ENCODE measurements at places on chromosomes 12 and 14. TPM values are rescaled to one million over a fixed set of nuclear protein-coding genes. Genes with fewer than 3 reads are reported as not detected.

DNA sequence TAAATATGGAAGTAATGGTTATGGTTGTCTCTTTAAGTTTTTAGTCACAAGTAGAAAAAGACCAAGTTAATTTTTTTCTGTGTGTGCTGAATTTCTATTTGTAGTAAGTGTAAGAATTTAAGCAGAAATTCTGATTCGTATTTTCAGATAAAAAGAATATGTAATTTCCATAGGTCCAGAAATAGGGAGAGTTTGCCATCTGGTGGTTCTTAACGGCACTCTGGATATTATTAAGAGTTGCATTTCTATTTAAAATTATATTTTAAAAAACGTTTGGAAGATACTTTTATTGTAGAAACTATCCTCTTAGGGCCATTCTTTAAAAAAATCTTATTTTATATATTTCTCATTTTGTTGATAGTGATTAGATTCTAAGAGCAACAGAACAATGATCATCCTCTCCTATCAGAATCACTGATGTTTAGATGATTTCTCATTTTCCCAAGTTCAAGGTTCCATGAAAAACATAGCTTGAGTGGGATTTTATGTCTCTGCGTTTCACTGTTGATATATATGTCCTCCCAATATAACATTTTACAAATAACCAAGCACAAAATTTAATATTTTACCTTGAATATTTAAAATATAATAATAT, 88.3 kb downstream of the LRRK2 start:
- no peak for DNase-seq
- H3K36me3 ChIP-seq = no peaks in the 10 kb centered on the region
- no peak overlapping the region for H3K27ac ChIP-seq
- H3K4me1 ChIP-seq = no peaks in the 10 kb centered on the region

DNA sequence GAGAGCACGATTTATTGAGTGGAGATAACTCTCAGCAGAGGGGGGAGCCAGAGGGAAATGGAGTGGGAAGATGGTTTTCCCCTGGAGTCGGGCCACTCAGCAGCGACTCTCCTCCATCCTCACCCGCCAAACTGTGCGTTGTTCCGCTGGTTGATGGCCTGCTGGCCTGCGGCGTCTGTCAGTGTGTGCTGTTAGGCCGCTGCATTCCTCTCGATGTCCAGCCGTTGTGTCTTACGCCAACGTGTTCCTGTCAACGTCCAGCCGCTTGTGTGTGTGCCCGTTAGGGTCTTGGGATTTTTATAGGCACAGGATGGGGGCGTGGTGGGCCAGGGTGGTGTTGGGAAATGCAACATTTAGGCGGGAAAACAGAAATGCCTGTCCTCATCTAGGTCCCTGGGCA, 69.2 kb downstream of the PTPRQ start:
- no peak for DNase-seq
- H3K27ac ChIP-seq = no peak overlapping the region
- H3K27me3 ChIP-seq = no peaks in the 10 kb centered on the region
- no peak overlapping the region for H3K4me3 ChIP-seq
- no peaks in the 10 kb centered on the region for H3K36me3 ChIP-seq
- H3K4me1 ChIP-seq = no peaks in the 10 kb centered on the region

- H3K27ac ChIP-seq = no peak overlapping the region
- H3K4me1 ChIP-seq = no peaks in the 10 kb centered on the region
- DNase-seq = no peak
- no peaks in the 10 kb centered on the region for H3K27me3 ChIP-seq
- H3K4me3 ChIP-seq = no peak overlapping the region
These were observed 84.7 kb upstream of the FERMT2 start for GRCh38 chr14:53035336-53036210.

DNA sequence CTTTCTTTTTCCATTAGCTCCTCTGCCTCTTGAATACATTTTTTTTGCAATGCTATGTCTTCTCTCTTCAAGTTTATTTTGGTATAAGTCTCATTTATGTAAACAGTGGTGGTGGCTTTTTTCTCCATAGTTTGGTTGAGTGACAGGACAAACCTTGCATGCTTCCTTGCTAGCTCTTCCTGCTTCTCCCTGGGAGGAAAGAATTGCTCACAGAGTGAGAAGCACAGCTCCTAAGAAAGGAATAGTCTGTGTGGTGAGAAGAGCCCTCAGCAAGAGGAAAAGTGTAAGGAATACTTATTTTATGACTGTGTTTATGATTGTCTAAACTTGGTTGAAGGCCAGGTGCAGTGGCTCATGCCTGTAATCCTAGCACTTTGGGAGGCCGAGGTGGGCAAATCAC, 11.5 kb downstream of the CCDC175 start:
- no peak overlapping the region for H3K4me3 ChIP-seq
- H3K27ac ChIP-seq = no peak overlapping the region
- H3K4me1 ChIP-seq = no peaks in the 10 kb centered on the region
- no peaks in the 10 kb centered on the region for H3K27me3 ChIP-seq

- H3K27me3 ChIP-seq = no peaks in the 10 kb centered on the region
- peak overlapping the region; percentile 85 for H3K27ac ChIP-seq
- no peak for DNase-seq
- H3K36me3 ChIP-seq = 0 out of 2 replicates have a peak, but pooled peaks cover 4% of the 10 kb centered on the region
These were observed 1.4 kb downstream of the ETNK1 start for GRCh38 chr12:22626406-22626805.

PTHLH gene
- total RNA-seq = 1.9 TPM

- no peaks in the 10 kb centered on the region for H3K27me3 ChIP-seq
- H3K4me3 ChIP-seq = no peak overlapping the region
- H3K4me1 ChIP-seq = peaks cover 22% of the 10 kb centered on the region
- no peaks in the 10 kb centered on the region for H3K36me3 ChIP-seq
These were observed 19.9 kb upstream of the MLXIP start for GRCh38 chr12:122058549-122059149.

DNA sequence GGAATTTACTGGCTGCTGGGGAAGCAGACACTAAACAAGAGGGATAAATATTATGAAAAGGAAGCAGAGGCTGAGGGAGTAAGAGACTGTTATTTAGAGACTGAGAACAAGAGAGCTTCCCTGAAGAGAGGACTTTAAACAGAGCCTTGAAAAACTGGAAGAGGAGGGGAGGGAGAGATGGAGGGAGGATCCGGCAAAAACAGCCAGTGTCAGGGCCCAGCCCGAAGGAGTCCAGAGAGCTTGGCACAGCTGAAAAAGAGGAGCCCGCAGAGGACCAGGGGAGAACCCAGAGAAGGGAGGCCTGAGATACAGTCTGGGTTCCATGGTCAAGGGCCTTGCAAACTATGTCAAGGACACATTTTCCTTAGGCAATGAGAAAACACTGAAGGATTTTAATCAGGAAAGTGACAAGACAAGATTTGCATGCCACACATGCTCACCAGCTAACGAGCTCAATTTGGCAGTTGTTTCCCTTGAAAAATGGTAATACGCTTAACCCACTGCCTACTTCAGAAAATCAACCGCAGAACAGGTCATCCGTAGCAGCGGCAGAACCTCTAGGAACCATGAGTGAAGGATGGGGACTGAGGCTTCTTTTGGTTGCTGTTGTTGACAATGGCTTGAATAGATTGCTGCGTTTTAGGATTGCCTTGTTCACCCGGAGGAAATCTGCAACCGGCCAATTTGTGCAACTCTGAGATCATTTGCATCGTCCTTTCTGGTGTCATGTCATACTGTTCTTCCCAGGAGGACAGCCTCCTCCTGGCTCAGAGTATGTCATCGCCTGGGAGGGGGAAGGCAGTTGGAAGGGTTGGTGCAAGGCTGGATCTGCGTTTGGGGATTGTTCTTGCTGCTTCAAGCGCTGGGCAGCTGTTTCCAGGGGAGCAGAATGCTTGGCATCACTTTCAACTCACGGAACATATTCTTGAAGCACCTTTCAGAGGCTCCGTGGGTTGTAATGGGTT, 108.2 kb downstream of the PRMT8 start:
- peaks cover 100% of the 10 kb centered on the region for H3K27me3 ChIP-seq
- no peak overlapping the region for H3K27ac ChIP-seq
- no peak for DNase-seq
- H3K4me3 ChIP-seq = no peak overlapping the region
- H3K36me3 ChIP-seq = no peaks in the 10 kb centered on the region

GRCh38 chr12:82723093-82723492, 36.4 kb downstream of the TMTC2 start:
- H3K4me3 ChIP-seq = no peak overlapping the region
- no peaks in the 10 kb centered on the region for H3K4me1 ChIP-seq
- no peak overlapping the region for H3K27ac ChIP-seq
- H3K36me3 ChIP-seq = no peaks in the 10 kb centered on the region

C12orf50 gene
- not detected for total RNA-seq

DNA sequence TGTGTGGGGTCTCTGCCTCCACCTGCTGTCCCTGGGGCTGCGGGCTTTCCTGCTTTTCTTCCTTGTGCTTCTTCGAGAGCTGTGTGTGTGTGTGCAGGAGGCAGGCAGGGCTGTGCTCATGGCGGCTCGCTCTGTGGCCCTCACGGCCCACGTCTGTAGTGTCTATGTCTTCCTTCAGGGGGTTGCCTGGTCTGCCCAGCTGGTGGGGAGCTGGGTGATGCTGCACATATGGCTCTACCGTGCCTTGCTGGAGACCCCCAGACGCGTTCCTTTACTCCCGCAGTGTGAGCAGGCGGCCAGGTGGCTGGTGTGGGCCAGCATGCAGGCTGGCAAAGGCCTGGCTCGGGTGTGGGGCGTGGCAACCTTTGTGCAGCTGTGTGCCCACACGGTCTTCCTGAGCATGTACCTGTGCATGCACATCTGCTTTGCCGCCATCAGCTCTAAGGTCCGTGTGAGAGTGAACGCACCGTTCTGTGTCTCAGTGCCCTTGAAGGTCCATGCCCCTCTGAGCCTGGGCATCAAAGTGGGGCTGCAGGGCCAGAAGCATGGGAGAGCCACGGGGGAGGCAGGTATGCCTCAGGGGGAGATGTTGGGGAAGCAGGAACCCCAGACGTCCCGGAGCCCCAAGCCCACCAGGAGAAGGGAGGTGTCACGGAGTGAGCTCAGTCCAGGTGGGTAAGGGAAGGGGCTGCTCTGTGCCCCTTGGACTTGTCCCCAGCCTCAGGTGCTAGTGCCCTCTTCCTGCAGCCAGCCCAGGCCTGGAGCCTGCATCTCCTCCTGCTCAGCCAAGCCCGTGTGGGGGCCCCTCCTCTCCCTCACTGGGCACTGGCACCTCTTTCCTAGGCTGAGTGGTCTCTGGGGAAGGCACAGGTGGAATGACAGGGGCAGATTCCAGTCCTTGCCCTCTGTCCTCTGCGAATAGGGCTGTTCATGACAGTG, 26.4 kb downstream of the CLSTN3 start:
- H3K4me3 ChIP-seq = no peak overlapping the region
- no peaks in the 10 kb centered on the region for H3K27me3 ChIP-seq
- DNase-seq = no peak
- peaks cover 35% of the 10 kb centered on the region for H3K4me1 ChIP-seq

SLC39A9 gene
- 95.1 TPM for total RNA-seq

GRCh38 chr14:32941668-32942065, 3.0 kb downstream of the NPAS3 start:
- H3K36me3 ChIP-seq = no peaks in the 10 kb centered on the region
- no peak overlapping the region for H3K4me3 ChIP-seq
- peaks cover 4% of the 10 kb centered on the region for H3K27me3 ChIP-seq
- H3K27ac ChIP-seq = no peak overlapping the region

- no peaks in the 10 kb centered on the region for H3K36me3 ChIP-seq
- H3K4me3 ChIP-seq = no peak overlapping the region
- no peak overlapping the region for H3K27ac ChIP-seq
- peaks cover 12% of the 10 kb centered on the region for H3K4me1 ChIP-seq
- peak; percentile 39 for DNase-seq
- no peaks in the 10 kb centered on the region for H3K27me3 ChIP-seq
These were observed 105.2 kb downstream of the MED13L start for GRCh38 chr12:116172224-116172849.

TMEM19 gene
- total RNA-seq = 39.5 TPM

GRCh38 chr14:61513986-61514830, 181.1 kb upstream of the HIF1A start:
- peaks cover 54% of the 10 kb centered on the region for H3K4me1 ChIP-seq
- no peak overlapping the region for H3K4me3 ChIP-seq

TC2N gene
- total RNA-seq = 7.7 TPM

GRCh38 chr12:15118955-15119354, 102.3 kb downstream of the RERG start:
- no peak for DNase-seq
- H3K27ac ChIP-seq = no peak overlapping the region
- H3K36me3 ChIP-seq = no peaks in the 10 kb centered on the region
- H3K4me1 ChIP-seq = no peaks in the 10 kb centered on the region
- H3K4me3 ChIP-seq = no peak overlapping the region

- H3K36me3 ChIP-seq = no peaks in the 10 kb centered on the region
- H3K4me1 ChIP-seq = peaks cover 19% of the 10 kb centered on the region
- no peak overlapping the region for H3K27ac ChIP-seq
- DNase-seq = no peak
These were observed 23.9 kb downstream of the SLC7A7 start for GRCh38 chr14:22791301-22791700.

DIO2 gene
- total RNA-seq = 35.0 TPM

GRCh38 chr12:58424735-58425392, 483.5 kb downstream of the ATP23 start:
- peak overlapping the region; percentile 37 for H3K4me3 ChIP-seq
- no peaks in the 10 kb centered on the region for H3K27me3 ChIP-seq
- peaks cover 45% of the 10 kb centered on the region for H3K4me1 ChIP-seq
- peak overlapping the region; percentile 92 for H3K27ac ChIP-seq
- DNase-seq = no peak

- H3K27me3 ChIP-seq = no peaks in the 10 kb centered on the region
- H3K27ac ChIP-seq = no peak overlapping the region
- H3K4me1 ChIP-seq = 0 out of 2 replicates have a peak, but pooled peaks cover 3% of the 10 kb centered on the region
- no peak overlapping the region for H3K4me3 ChIP-seq
- no peaks in the 10 kb centered on the region for H3K36me3 ChIP-seq
These were observed 2.3 kb downstream of the KLRG1 start for GRCh38 chr12:8991371-8992345.

- H3K4me1 ChIP-seq = no peaks in the 10 kb centered on the region
- H3K27me3 ChIP-seq = no peaks in the 10 kb centered on the region
- DNase-seq = no peak
- H3K27ac ChIP-seq = no peak overlapping the region
- no peak overlapping the region for H3K4me3 ChIP-seq
These were observed 117.0 kb downstream of the PRKD1 start for GRCh38 chr14:29810682-29811081.

SLC17A8 gene
- not detected for total RNA-seq

- peaks cover 9% of the 10 kb centered on the region for H3K36me3 ChIP-seq
- peak; percentile 11 for DNase-seq
- H3K4me1 ChIP-seq = peaks cover 14% of the 10 kb centered on the region
- no peak overlapping the region for H3K4me3 ChIP-seq
- H3K27me3 ChIP-seq = no peaks in the 10 kb centered on the region
These were observed 26.1 kb upstream of the STAC3 start for GRCh38 chr12:57276935-57277563.

DNAJC22 gene
- 4.7 TPM for total RNA-seq

Data from PC-9 (cell line).